Activated CD4-positive, alpha-beta T cell treated with anti-CD3 and anti-CD28 coated beads, Interleukin-2, amount 50 U/mL, for 48 hours (primary cell): ENCODE measurements at places on chromosomes 13 and 19.

- no peak for DNase-seq
Observed at GRCh38 chr13:30991922-30992321, 59.5 kb downstream of the TEX26 start.

GRCh38 chr19:18349524-18350128 is 9.2 kb downstream of the PGPEP1 start:
- DNase-seq: peak; percentile 53

DNA sequence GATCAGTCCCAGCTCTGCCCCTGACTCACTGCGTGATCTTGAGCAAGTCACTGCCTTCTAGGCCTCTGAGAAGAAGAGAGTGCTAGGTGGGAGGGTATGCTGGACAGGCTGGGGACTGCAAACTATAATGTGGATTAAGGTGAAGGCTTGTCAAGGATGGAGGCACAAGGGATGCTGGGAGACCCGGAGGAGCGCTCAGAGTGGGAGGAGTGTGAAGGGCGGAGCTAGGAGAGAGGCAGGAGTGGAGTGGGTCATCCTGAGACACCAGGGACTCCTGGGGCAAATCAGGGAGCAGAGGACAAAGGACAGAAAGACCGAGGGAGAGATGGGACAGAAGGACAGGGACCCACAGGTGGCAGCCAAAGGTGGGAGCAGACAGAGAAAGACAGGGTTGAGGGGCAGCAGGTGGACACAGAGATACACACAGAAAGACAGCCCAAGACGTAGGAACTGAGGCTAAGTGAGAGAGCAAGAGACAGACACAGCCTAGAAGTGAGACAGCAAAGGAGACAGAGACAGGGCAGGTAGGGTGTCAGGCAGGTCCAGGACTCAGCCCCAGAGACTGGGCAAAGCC is 2.6 kb downstream of the GRIK5 start:
- no peak for DNase-seq

DNA sequence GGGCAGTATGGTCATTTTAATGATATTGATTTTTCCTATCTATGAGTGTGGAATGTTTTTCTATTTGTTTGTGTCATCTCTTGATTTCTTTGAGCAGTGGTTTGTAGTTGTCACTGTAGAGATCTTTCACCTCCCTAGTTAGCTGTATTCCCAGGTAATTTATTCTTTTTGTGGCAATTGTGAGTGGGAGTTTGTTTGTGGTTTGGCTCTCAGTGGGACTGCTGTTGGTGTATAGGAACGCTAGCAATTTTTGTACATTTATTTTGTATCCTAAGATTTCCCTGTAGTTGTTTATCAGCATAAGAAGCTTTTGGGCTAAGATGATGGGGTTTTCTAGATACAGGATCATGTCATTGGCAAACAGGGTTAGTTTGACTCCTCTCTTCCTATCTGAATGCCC is 28.9 kb downstream of the NBEA start:
- no peak for DNase-seq

GRCh38 chr13:33728271-33729037 is 89.5 kb upstream of the RFC3 start:
- no peak for DNase-seq

- DNase-seq: peak; percentile 89
Observed at GRCh38 chr19:15584541-15585115, 30.4 kb upstream of the CYP4F8 start.

GRCh38 chr19:11390933-11391680 is 7.0 kb upstream of the EPOR start:
- DNase-seq: no peak

- DNase-seq: no peak
Observed at GRCh38 chr19:6458695-6459261, 814 bp downstream of the SLC25A23 start.

DNA sequence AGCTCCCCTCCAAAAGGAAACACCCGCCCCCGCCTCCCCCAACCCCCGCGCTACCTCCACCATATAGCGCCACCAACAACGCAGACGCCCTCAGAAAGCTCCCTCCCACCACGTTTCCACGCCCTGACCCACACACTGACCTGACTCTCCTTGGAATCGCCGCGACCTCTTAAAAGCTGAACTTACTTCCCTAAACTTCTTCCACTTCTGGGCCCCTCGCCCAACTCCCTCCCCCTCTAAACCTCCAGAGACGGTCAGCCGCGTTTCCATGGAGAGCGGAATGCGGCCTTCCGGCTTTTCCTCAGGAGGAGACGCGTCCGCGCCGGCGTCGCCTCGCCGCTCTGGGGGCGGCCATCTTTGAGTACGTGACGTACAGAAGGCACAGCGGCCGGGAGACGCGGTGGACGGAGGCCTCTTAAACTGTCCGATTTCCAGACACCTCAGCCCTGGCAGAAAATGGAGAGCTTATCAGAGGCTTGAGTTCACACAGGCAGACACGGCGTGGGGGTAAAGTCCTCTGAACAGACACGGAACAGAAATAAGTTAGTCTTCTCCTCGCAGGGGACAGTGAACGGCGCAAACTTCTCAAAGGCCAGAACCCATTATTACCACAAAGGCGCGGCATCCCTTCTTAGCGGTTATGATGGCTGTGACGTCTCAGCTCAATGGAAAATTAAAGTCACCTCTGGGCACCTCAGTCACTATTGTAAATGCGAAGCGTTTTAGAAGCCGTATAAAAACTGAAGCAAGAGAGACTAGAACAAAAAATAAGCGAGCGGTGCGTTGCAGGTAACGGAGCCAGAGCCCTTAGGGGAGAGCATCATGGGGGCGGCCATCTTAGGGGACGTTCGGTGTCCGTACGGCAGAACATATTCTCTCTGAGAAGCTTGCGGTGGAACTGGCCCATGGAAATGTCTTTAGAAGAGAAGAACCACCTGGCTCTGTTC is at the start of gene ZNF432:
TSS of gene ZNF432 (minus strand) at position 284 of the 947 bp plus-strand sequence. CDS start 1,970 bp downstream, outside the sequence.
- peak; percentile 79 for DNase-seq

- DNase-seq: no peak
Observed at GRCh38 chr13:94657167-94657566, 55.2 kb downstream of the SOX21 start.

DNA sequence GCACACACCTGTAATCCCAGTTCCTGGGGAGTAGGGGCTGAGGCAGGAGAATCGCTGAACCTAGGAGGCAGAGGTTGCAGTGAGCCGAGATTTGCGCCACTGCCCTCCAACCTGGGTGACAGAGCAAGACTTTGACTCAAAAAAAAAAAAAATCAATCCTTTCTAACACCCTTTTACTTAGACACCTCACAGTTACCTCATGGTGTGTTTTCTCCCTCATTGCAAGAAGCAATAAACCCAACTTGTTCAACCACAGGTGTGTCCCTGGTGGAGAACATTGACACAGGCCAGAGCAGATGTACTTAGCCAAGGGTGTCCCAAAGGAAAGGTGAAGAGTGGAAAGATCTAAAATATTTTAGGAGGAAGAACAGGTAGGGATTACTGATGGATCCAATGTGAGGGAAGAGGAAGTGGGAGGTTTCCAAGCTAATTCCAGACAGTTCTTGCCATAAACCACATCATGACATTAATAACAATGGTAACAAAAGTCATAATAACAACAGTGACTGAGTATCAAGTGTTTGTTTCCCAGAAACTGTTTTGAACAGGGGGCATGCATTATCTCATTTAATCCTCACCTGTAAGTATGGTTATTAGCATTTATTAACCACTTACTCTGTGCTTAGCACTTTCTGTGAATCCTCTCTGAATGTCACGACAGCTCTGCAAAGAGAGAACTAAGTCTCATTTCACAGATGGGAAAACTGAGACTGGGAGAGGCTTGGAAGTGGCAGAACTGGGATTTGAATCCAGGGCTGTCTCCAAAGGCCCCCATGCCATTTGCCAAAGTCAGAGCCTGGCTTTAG is 3.1 kb upstream of the LYPD3 start:
- no peak for DNase-seq

DNA sequence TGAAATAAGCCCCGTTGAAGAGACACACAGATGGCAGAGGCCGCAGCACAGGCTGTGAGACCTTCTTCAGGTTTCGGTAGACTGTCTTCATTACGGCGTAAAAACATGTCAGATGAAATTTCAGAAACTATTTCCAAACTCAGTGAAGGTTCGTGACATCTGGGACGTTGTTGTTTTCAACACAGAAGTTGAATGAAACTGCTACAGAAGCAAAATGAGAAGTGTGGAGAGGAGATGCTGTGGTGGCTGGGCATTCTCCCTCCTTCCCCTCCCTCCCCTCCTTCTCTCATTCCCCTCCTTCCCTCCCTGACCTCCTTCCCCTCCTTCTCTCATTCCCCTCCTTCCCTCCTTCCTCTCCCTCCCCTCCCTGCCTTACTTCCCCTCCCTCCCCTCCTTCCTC is 113.6 kb downstream of the ATP11A start:
- DNase-seq: no peak

DNA sequence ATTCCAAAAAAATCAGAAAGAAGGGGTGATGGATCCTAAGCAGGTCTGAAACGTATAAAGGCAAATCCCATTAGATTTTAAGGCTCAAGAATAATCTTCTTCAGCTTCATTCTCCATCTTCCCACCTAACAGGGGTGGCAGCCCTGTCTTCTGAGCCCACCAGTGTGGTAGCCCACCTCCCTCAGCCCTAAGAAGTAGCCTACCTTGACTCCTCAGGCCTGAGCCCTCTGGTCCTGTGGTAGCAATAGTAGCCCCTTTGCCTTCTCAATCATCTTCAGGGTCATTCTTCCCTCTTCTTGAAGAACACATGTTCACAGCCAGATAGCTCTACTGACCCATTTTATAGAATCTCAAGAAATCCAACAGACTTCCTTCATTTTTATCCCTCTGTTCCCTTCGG is 33.7 kb downstream of the N4BP2L2 start:
- DNase-seq: no peak

- DNase-seq: no peak
Observed at GRCh38 chr13:95260031-95260525, 41.2 kb downstream of the ABCC4 start.

DNA sequence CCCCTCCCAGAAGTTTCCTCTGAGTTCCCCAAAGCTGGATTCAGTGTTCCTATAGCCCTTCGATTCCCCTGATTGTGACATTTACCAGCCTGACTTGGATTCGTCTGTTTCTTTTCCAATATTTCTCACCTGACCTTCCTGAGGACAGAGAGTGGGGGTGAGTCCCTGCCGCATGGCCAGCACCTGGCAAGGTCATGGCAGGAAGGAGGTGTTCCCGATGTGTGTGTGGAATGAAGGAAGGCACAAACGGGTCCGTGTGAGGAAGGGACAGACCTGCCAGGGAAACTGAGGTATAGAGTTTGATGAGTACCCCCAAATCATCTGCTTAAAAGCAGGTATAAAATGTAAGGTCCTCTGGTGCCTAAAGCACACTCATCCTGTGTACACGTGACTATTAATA is 3.3 kb downstream of the COL4A1 start:
- DNase-seq: no peak

- DNase-seq: no peak
Observed at GRCh38 chr19:42202290-42202880, 15.1 kb downstream of the DEDD2 start.

- DNase-seq: no peak
Observed at GRCh38 chr19:1309977-1310852, 24.5 kb downstream of the EFNA2 start.

- DNase-seq: no peak
Observed at GRCh38 chr13:38398711-38399493, 49.3 kb downstream of the UFM1 start.

GRCh38 chr19:16367261-16367683 is 42.6 kb downstream of the KLF2 start:
- DNase-seq: peak; percentile 57

- no peak for DNase-seq
Observed at GRCh38 chr13:59111751-59112171, 1052.0 kb downstream of the DIAPH3 start.
